ENCODE measurements at places on chromosomes 2 and 18.

GRCh38 chr2:232576995-232577394, 26.5 kb downstream of the EIF4E2 start:
- DNase-seq: no peak

DNA sequence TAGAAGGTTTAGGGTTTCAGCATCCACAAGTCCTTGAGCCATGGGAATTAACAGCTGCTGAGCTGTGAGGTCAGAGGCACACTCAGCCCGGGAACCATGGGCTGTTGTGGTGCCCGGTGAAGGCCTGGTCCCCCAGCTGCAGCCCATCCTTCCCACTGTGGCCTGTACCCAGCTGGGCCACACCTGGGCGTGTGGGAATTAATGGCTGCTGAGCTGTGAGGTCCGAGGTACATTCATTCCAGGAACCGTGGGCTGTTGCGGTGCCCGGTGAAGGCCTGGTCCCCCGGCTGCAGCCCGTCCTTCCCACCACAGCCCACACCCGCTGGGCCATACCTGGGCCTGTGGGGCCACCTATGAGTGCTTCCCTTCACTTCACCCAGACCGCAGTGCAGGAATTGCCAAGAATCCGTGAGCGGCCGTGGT, 25.2 kb downstream of the TMEM18 start:
- DNase-seq: no peak

GRCh38 chr2:36534275-36534799, 63.6 kb downstream of the FEZ2 start:
- no peak for DNase-seq

DNA sequence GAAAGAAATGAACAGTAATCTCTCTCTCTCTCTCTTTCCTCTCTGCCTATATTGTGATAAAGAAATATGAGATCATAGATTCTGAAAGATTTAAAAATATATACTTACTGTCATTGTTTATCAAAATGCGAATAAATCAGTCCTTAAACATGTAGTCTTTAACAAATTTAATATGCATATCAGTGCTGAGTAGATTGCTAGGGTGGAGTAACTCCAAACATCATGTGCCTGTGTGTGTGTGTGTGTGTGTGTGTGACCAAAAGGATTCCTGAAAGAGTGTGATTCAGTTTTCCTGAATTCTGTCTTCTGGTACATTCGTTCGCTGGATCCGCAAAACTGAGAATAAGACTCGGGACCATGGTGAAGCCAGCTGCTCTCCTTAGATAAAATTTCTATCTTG, 24.0 kb upstream of the DSEL start:
- no peak for DNase-seq

DNA sequence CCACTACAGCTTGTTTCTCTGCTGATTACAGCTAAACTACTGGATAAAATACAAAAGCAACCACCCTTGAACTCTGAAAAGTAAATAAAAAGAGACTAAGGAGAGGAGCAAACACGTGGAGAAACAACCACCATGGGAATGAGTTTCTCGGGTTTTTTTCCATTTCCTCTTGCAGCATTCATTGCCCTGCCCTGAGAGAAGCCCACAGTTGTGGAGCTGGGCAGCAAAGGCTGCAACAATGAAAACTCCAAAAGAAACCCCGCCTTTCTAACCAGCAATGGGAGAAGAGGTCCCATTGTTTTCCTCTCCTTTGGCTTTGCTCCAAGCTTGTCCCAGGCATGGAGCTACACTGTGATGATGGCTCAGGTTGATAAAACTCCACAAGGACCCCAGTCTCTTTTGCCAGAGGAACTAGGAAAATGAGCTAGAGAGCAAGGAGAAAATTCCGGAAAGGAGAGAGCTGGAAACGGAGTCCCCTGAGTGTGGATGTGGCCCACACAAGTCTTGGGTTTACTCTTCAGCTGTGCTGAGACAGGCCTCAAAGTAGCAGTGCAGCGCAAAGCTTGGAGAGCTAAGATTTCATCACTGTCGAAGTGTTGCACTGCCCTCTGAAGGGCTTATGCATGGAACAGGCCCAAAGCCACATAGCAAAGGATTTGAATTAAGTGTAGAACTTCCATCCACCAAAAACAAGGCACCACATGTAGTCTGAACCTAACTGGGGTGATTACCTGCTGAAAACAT, 20.9 kb downstream of the NAPG start:
- no peak for DNase-seq

GRCh38 chr2:233489666-233490065, 76.9 kb downstream of the USP40 start:
- no peak for DNase-seq

- DNase-seq: no peak
Observed at GRCh38 chr2:239025951-239026461, 178.1 kb downstream of the TWIST2 start.

GRCh38 chr2:99725820-99726219, 236.0 kb upstream of the REV1 start:
- DNase-seq: no peak

DNA sequence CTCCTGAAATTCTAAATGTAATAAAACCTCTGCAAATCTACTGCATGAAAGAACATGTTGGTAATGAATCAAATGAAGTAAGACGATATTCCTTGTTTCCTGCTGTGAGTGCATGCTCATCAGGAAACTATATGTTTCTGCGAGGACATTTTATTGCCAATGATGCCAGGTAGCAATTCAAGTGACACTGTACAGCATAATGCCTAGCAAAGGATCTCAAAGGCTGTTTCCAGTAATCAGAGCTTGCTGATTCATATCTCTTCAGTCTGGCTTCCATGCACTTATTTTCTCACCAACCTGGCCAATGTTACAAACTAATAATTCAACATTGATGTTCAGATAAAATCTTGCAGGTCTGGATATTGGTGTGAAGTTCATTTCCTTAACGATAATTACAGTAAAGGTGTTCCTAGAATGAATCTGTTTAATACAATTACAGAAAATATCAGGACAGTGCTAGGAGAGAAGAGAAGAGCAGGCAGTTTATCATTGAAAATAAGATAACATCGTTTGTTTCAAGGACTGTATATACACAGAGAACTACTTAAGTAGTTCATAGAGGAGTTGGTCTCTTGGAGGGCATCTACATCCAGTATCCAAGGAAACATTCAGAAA, 568.5 kb upstream of the SOX11 start:
- DNase-seq: no peak

GRCh38 chr2:135913727-135914365, 37.6 kb upstream of the MCM6 start:
- DNase-seq: peak; percentile 28

DNA sequence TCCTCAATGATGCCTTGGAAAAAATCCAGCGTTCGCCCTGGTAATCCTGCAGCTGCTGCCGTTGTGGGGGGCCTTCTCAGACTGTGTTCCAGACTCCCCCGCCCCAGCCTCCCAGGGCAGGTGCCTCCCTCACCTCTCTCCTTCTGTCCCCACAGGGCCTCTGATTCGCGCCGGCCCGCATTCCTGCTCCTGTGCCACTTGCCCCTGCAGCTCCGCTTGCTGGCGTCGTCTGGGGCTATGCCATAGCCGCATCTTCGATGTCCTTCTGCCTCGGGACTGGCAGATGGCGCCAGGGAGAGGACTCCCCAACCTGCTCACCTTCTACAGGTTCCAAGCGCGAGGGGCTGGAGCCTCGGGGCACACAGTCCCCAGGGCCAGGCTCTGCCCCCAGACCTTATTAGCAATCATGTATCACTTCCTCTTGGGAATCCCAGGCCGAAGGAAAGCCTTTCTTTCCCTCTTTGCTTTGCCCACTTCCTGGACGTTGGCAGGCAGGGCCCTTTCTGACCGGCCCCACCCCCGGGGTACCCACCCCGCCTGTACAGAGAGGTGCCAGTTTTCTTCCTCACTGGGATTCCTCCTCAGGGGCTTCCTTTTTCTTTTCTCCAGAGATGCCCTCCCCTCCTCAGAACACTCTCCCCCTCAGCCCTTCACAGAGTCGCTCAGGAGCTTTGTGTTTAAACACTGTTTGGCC, 4.4 kb downstream of the SPATA3 start:
- no peak for DNase-seq

- DNase-seq: no peak
Observed at GRCh38 chr2:48588745-48589144, 28.9 kb upstream of the GTF2A1L start.

DNA sequence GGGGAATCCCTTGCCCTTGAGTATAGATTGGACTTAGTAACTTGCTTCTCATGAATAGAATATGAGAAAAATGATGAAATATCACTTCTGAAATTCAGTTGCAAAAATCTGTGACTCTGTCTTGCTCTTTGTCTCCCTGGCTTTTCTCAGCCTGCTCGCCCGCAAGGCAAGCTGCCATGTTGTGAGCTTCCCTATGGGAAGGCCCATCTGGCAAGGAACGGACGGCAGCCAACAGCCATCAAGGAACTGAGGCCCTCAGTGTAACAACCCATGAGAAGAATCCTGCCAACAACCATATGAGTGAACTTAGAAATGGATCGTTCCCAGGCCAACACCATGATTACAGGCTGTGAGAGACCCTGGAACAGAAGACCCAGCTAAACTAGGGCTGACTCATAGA, 58.4 kb upstream of the PGAP1 start:
- DNase-seq: no peak

DNA sequence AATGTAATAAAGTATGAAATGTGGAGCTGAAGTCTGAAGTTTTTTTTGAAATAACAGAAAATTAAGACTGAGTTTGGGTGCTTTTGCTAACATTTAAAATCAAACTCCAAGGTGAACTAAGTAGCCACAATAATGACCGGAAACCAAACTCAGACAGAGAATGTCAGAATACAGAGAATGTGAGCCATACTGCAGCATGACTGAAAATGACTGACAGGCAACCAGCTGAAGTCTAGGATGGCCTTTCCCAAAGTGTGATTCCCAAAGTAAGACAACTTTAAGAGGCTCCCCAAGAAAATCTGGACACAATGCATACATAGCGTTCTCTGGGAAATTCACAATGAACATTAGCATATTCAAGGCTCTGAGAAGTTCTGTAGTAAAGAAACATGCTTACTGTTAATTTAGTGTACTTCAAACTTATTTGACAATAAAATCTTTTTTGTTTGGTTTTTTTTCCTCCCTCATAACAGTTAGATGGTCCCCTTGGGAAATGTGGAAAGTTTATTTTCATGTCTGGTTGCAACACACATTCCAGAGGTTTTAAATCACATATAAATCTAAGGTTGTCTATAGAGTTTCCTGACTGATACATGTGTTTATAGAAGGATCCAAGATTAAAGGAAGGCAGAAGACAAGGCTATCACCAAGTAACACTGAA, 28.6 kb downstream of the PLA2R1 start:
- no peak for DNase-seq

All from GF-D8 (cell line).